ENCODE measurements at places on chromosomes 1 and 21. TPM values are rescaled to one million over a fixed set of nuclear protein-coding genes. Genes with fewer than 3 reads are reported as not detected.
A peak's percentile ranks its signal among the peaks of the same experiment; 100 is the strongest.

DNA sequence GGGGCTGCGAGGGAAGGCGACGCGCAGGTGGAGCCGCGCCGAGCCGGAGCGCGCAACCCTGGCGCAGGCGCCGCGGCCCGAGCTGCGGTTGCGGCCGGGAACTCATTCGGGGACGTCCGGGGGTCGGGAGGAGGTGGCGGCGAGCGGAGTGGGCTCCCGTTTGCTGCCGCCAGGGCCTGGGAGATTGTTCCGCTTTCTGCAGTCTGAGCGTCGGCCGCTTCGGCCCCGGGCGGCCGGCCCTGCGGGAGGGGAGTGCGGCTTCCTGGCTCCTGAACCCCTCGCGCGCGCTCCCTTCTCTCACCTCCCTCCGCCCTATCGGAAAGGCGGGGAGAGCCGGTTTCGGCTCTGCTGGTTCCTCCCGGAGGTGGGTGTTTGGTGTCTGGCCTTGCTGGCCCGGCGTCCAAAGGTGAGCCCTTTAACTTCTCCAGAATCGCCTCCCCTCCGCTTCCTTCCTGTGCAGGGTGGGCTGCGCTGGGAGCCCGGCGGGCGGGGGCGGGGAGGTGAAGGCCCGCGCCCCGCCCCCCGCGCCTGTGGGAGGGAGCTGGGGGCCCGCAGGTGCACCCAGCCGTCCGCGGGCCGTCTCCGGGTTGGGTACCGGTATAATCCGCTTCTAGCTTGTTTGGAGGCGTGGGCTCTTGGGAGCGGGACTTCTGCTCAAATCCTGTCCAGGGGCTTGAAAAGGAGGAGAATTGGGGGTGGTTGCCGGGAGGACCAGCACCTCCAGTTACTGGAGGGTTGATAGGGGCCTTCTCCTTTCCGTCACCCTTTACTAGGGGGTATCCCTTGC is 683 bp downstream of the LRRC8D start:
- peaks cover 19% of the 10 kb centered on the region for H3K4me1 ChIP-seq
- no peaks in the 10 kb centered on the region for H3K27me3 ChIP-seq
- DNase-seq = peak; percentile 73
- H3K27ac ChIP-seq = peak overlapping the region; percentile 72
- no peaks in the 10 kb centered on the region for H3K36me3 ChIP-seq

DNA sequence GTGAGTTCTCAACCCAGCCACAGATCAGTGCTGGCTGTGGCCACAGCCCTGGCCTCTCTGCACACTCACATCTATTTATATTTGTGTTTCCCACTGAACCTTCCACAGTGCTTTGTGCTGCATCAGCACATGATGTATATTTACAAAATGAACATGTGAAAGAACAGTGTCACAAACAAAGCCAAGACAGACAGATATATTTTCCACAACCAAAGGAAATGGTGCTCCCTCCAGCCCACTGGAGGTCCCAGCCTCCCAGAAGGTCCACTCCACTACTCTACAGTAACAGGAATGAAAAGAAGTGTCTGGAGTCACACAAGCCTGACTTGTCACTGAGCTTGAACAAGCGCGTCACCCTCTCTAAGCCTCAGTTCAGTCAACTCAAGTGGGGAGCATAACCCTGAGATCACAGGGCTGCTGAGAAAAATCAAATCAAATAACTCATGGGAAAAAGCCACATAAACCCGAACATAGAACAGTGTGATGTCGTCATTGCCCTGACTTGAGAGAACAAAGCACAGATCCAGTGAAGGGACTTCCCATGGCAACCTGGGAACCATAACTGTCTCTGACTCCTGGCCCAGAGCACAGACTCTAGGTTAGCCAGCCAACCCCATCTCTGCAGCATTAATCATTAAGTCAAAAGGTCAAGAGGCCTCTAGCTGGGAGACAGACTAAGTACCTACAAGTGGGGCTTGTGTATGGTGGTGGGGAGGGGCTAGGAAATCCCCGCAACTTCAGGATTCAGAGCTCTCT is 121.2 kb downstream of the TRABD2B start:
- no peak overlapping the region for H3K4me3 ChIP-seq
- no peaks in the 10 kb centered on the region for H3K36me3 ChIP-seq
- peaks cover 3% of the 10 kb centered on the region for H3K27me3 ChIP-seq
- H3K27ac ChIP-seq = no peak overlapping the region

- H3K27ac ChIP-seq = no peak overlapping the region
- peak; percentile 26 for DNase-seq
- no peaks in the 10 kb centered on the region for H3K27me3 ChIP-seq
- H3K36me3 ChIP-seq = no peaks in the 10 kb centered on the region
- H3K4me3 ChIP-seq = no peak overlapping the region
- H3K4me1 ChIP-seq = peaks cover 32% of the 10 kb centered on the region
Measured at GRCh38 chr1:155938220-155938627, 3.2 kb upstream of the RXFP4 start.

Gene LCA5L
- 0.33 TPM for total RNA-seq

Gene LCE6A
- not detected for total RNA-seq

GRCh38 chr21:16071761-16072160 is 342.0 kb downstream of the USP25 start:
- H3K4me3 ChIP-seq = no peak overlapping the region
- DNase-seq = no peak
- H3K36me3 ChIP-seq = no peaks in the 10 kb centered on the region
- H3K4me1 ChIP-seq = no peaks in the 10 kb centered on the region
- H3K27ac ChIP-seq = no peak overlapping the region
